ENCODE measurements at places on chromosomes 12 and 14.

DNA sequence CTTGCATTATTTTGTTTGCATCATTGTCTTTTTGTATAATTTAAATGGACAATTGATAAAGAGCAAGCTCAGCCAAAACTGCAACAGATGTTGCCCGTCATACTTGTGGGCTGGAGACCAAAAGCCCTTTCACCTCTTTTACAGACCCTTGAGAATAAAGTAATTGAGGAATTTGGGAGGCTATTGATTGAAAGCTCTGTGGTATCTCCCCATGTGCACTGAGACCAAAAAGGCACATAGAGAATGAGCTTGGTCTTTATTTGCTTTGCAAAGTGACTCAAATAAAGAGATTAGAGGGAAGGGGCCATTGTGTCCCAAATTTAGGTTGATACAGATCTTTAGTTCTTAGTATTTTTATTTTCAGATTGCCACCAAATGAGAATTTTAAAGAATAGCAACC, 617.6 kb downstream of the TRHDE start:
- DNase-seq: no peak

DNA sequence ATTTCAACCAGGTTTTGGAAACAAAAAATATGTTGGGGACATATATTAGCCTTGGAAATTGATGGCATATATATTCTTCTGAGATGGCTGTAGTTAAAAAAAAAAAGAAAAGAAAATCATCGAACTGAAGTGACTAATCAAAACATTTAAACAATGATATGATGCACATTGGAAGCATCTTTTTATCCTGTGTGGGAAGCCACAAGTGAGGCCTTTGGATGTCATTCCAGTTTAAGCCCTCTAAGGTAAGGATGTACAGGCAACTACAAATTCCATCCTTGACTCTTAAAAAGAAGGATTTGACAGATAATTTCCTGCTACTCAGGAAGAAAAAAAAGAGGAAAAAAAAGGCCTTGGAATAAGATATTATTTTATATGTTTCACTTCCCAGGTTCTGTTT, 9.6 kb upstream of the PTPRB start:
- no peak for DNase-seq

GRCh38 chr14:45199230-45199629, 53.8 kb downstream of the MIS18BP1 start:
- DNase-seq: no peak

DNA sequence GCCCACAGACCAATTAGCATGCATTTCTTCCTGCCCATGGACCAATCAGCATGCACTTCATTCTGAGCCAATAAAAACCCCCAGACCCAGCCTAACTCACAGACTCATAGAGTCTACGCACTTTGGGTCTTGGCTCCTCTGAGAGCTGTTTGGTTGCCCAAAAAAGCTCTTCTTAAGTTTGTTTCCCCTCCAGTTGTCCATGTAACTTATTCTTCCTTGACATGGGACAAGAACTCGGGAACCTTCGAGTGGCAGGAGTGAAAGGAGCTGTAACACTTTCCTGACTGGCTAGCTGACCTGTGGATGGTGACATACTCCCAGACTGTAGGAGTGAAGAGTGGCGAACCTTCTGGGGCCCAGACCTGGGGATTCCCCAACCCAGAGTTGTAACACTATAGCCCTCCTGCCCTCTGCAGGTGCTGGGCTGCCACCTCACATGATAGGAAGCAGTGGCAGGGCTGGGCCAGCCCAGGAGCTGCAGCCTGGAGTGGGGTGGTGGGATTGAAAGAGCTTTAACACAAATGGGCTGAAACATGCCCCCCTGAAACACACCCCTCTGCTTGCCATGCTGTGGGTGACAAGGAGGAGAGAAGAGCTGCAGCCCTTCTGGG, 4.4 kb upstream of the BTBD7 start:
- DNase-seq: no peak

GRCh38 chr12:38886931-38887330, 18.5 kb downstream of the CPNE8 start:
- DNase-seq: no peak

DNA sequence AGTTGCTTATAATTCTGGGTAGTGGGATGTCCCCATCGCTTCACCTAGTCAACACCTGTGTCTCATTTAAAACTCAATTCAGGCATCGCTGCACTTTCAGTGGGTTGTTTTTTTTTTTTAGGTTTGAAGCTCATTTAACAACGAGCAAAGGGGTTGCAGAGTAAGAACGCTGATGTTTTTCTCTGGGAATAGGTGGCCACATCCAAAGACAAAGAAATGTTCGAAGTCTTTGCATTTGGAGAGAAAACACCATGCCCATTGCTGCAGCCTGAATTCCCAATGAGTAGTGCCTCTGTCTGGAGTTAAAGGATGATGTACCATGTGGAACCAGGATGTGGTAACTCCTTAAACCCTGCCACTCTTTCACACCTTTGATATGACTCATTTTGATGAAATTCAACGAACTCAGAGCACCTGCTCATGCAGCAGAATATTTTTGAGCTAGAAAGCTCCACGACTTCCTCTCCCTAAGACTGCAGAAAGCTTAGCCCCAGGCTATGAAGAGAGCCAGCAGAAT, 35.1 kb upstream of the BATF start:
- no peak for DNase-seq

- no peak for DNase-seq
These were observed 8.3 kb upstream of the RNASE4 start for GRCh38 chr14:20676072-20676471.

Data from pons (tissue), 1 donor.